T-helper 17 cell (primary cell): ENCODE measurements at places on chromosomes 3 and 15.

DNA sequence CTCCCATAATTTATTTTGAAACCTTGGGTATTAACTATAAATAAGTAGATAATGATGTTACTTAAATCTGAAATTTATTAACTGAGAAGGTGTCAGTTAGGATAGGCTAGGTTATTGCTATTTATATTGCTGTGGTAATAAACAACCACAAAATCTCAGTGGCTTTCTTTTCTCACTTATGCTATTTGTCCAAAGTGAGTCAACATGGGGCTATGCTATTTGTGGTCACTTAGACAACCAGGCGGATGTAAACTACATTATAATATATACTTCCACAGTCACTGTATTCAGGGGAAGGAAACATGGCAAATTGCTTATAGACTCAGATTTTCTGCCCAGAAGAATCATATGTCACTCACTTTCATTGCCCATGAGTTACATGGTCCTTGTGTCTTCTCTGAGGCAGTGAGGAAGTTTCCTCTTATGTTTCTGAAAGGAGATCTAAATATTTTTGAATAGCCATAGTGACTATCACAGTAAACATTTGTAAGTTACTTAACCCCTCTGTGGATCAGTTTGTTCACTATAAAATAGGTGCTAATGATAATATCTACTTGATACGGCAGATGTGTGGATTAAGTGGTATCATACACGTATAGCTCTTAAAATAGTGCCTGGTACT is 19.8 kb downstream of the HMG20A start:
- H3K27ac ChIP-seq = no peak overlapping the region
- H3K27me3 ChIP-seq = no peaks in the 10 kb centered on the region
- H3K4me3 ChIP-seq = no peak overlapping the region
- peaks cover 21% of the 10 kb centered on the region for H3K4me1 ChIP-seq

DNA sequence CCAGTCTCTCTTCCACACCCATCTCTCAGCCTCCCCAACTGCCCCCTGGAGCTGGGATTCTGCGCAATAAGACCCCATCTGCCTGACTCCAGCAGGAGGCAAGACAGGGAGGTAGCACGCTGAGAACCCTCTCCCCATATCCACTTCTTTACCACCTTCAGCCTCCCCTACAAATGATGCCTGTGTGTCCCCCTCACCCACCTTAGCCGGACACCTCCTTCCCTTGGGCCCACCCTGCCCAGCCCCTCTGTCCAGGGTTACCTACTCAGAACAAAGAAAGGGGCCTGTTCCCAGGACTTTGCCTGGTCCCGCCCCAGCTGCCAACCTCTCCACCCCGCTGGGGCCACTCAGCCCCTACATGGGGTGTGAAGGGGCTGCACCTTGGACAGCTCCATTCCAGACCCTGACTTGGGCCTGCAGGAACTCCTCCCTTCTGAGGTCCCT is 40.8 kb upstream of the ATP2B2 start:
- H3K36me3 ChIP-seq = no peaks in the 10 kb centered on the region
- H3K27me3 ChIP-seq = peaks cover 31% of the 10 kb centered on the region
- H3K4me3 ChIP-seq = no peak overlapping the region
- DNase-seq = no peak
- no peak overlapping the region for H3K27ac ChIP-seq
- peaks cover 5% of the 10 kb centered on the region for H3K4me1 ChIP-seq

GRCh38 chr3:24523988-24524727 is 29.5 kb upstream of the THRB start:
- H3K27me3 ChIP-seq = peaks cover 44% of the 10 kb centered on the region
- DNase-seq = no peak
- no peaks in the 10 kb centered on the region for H3K4me1 ChIP-seq
- H3K4me3 ChIP-seq = no peak overlapping the region
- H3K36me3 ChIP-seq = peaks cover 4% of the 10 kb centered on the region

GRCh38 chr15:66628976-66629723 is 63.4 kb upstream of the LCTL start:
- H3K36me3 ChIP-seq = no peaks in the 10 kb centered on the region
- H3K27ac ChIP-seq = no peak overlapping the region
- H3K27me3 ChIP-seq = peaks cover 22% of the 10 kb centered on the region
- no peak for DNase-seq

DNA sequence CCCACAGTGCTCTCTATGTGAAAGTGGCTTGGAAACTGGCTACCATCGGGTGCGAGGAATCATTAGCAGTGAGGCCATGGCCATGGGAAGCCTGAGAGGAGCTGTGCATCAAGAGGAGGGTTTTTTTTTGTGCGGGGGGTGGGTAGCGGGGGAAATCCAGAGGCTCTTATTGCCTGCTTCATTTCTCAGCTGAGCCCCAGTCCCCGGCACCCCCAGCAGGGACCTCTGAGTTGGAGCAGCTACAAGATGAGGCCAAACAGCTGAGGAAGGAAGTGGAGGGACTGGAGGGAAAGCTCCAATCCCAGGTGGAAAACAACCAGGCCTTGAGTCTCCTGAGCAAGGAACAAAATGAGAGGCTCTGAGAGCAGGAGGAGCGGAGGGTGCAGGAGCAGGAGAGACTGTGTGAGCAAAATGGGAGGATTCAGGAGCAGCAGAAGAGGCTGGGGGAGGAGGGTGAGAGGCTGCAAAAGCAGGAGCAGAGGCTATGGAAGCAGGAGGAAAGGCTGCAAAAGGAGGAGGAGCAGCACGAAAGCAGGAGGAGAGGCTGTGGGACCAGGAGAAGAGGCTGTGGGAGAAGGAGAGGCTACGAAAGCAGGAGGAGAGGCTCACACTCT is 76.7 kb downstream of the ADAMTS7 start:
- no peak for DNase-seq
- H3K4me1 ChIP-seq = peaks cover 3% of the 10 kb centered on the region
- peaks cover 7% of the 10 kb centered on the region for H3K36me3 ChIP-seq
- no peak overlapping the region for H3K4me3 ChIP-seq
- H3K27me3 ChIP-seq = peaks cover 57% of the 10 kb centered on the region

DNA sequence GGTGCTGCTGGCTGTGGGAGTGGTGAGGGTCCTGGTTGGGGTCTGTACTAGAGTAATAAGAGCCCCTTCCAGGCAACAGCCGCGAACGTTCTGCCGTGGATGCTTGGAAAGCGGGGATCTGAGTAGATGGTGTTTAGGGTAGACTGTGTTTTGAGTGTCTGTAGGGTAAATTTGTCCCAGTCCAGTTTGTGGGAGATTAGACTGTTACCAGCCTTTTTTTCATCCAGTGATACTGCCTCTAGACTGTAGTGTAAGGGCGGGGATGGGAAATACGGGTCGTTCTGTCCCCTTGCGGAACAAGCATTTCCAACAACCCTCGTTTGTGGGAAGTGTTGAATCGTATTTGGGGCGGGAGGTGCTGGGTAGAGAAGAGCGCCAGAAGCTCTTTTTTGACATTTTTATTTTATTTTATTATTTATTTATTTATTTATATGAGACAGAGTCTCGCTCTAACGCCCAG is 424 bp downstream of the HAUS2 start:
- H3K4me1 ChIP-seq = peaks cover 42% of the 10 kb centered on the region
- H3K27me3 ChIP-seq = no peaks in the 10 kb centered on the region
- peaks cover 8% of the 10 kb centered on the region for H3K36me3 ChIP-seq
- peak overlapping the region; percentile 99 for H3K27ac ChIP-seq
- peak overlapping the region; percentile 98 for H3K4me3 ChIP-seq
- DNase-seq = no peak

DNA sequence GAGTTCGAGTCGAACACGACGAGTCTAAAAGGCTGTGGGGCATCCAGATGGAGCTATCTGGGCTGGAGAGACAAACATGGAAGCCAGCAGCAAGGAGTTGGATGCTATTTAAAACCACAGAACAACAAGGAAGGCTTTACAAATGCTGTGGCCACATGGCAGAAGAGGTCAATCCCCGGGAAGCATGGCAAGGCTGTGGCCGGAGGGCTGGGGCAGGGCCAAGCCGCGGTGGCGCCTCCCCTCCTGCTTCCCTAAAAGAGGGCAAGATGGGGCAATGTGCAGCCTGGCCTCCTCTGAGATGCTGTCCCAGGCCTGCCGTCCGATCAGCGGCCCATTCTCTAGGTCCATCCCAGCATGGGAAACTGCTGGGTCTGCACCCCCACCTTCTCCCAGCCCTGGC is 139.1 kb downstream of the SRGAP3 start:
- H3K4me3 ChIP-seq = no peak overlapping the region
- H3K27me3 ChIP-seq = peaks cover 22% of the 10 kb centered on the region
- DNase-seq = no peak
- no peaks in the 10 kb centered on the region for H3K4me1 ChIP-seq

- peaks cover 51% of the 10 kb centered on the region for H3K4me1 ChIP-seq
- H3K36me3 ChIP-seq = no peaks in the 10 kb centered on the region
- no peak for DNase-seq
- peak overlapping the region; percentile 67 for H3K27ac ChIP-seq
- no peaks in the 10 kb centered on the region for H3K27me3 ChIP-seq
Measured at GRCh38 chr15:38696790-38697495, 132.3 kb upstream of the RASGRP1 start.

DNA sequence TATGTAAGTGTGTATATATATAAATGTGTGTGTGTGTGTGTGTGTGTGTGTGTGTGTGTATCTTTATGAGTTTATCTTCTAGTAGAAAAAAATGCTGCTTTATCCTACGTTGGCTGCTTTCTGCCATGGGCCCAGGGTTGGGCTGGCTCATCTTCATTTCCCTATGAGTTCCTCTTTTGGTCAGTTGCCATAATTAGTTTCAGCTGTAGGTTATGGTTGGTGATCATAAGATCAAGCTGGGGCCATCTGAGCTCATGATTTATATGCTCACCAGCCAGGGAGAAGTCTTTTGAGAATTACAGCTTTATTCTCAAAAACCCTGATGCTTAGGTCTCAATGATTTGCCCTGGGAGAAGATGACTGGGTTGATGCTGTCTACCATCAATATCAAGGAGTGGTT is 775.8 kb upstream of the ARPP21 start:
- H3K4me3 ChIP-seq = no peak overlapping the region
- no peaks in the 10 kb centered on the region for H3K4me1 ChIP-seq
- no peak for DNase-seq
- no peaks in the 10 kb centered on the region for H3K36me3 ChIP-seq

GRCh38 chr3:27827041-27827440 is 104.9 kb upstream of the EOMES start:
- H3K27me3 ChIP-seq = peaks cover 12% of the 10 kb centered on the region
- H3K4me3 ChIP-seq = no peak overlapping the region
- H3K4me1 ChIP-seq = peaks cover 3% of the 10 kb centered on the region
- no peak for DNase-seq
- H3K36me3 ChIP-seq = no peaks in the 10 kb centered on the region

DNA sequence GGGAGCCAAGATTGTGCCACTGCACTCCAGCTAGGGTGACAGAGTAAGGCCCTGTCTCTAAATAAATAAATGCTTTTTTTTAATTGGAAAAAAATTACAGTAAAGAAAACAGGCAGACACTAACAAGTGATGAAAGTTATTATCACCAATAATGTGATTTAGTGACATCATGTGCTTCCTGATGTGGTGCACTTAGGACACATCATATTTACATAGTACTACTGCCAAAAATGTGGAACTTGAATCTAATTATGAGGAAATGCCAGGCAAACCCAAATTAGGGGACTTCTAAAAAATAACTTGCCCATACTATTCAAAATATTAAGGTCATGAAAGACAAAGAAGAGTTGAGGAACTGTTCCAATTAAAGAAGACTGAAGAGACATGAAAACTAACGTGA is 30.8 kb downstream of the MAP4 start:
- H3K4me3 ChIP-seq = no peak overlapping the region
- no peak for DNase-seq
- H3K4me1 ChIP-seq = peaks cover 15% of the 10 kb centered on the region
- peaks cover 4% of the 10 kb centered on the region for H3K36me3 ChIP-seq
- H3K27ac ChIP-seq = no peak overlapping the region

- H3K27ac ChIP-seq = no peak overlapping the region
- H3K4me1 ChIP-seq = no peaks in the 10 kb centered on the region
- DNase-seq = no peak
- no peak overlapping the region for H3K4me3 ChIP-seq
Measured at GRCh38 chr3:162014284-162014683, 517.7 kb downstream of the OTOL1 start.

DNA sequence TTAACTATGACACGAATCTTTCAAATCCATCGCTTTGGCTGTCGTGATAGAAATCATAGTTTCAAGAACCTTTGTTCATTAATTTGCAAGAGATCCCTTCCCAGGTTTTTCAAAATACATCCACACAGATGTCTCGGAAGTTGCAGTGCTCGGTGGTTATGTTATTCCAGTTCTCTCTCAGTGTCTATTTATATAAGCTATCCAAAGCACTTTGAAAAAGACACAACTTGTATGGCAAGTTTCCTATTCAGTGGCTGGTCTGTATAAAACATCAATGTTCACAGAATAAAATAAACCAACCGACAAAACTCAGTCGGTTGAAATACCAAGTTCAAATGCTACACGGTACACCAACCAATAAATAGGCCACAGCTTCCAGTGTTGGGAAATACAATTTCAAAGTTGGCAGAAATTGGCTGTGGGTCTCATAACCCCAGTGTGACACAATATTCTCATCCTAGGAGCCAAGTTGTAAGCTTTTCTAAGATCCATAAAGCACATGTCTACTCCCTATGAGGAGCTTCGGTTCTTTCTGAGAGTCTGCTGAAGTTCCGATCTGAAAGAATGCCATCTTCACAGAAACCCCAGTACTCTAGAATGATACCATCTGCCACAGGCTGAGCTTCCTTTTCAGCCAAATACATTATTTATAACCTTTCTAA is 23.7 kb downstream of the SATB1 start:
- DNase-seq = no peak
- peak overlapping the region; percentile 93 for H3K27ac ChIP-seq
- H3K36me3 ChIP-seq = peaks cover 3% of the 10 kb centered on the region
- H3K4me1 ChIP-seq = peaks cover 46% of the 10 kb centered on the region
- no peak overlapping the region for H3K4me3 ChIP-seq

DNA sequence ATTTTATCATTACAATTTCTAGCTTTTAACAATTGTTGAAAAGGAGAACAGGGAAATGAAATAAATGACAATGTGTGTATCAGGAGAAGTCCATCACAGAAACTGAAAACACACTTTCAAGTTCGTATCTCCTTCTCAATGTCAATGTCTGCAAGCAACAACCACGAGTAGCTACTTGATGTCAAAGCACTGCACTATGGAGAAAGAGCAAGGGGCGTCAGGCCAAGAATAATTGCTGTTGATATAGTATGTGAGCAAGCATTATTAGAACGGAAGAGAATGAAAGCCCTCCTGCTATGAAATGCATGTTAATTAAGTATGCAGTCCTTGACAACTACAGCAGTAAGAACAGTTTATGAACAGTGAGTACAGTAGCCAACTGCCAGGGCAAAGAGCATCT is 1250.1 kb downstream of the ZPLD1 start:
- no peak overlapping the region for H3K4me3 ChIP-seq
- H3K27me3 ChIP-seq = no peaks in the 10 kb centered on the region
- H3K4me1 ChIP-seq = no peaks in the 10 kb centered on the region
- H3K27ac ChIP-seq = no peak overlapping the region
- H3K36me3 ChIP-seq = no peaks in the 10 kb centered on the region

GRCh38 chr15:38130205-38130567 is 122.5 kb upstream of the SPRED1 start:
- H3K27me3 ChIP-seq = peaks cover 14% of the 10 kb centered on the region
- H3K36me3 ChIP-seq = no peaks in the 10 kb centered on the region
- no peak overlapping the region for H3K27ac ChIP-seq
- H3K4me1 ChIP-seq = peaks cover 7% of the 10 kb centered on the region
